ENCODE measurements at places on chromosomes 4 and X.

- H3K4me3 ChIP-seq: no peak overlapping the region
- no peaks in the 10 kb centered on the region for H3K36me3 ChIP-seq
- peak overlapping the region; percentile 64 for H3K27ac ChIP-seq
- peaks cover 7% of the 10 kb centered on the region for H3K27me3 ChIP-seq
Observed at GRCh38 chr4:5034206-5034605, 14.9 kb upstream of the CYTL1 start.

- no peaks in the 10 kb centered on the region for H3K27me3 ChIP-seq
- H3K4me3 ChIP-seq: no peak overlapping the region
- H3K36me3 ChIP-seq: no peaks in the 10 kb centered on the region
Observed at GRCh38 chrX:10356979-10357378, 200.2 kb downstream of the CLCN4 start.

DNA sequence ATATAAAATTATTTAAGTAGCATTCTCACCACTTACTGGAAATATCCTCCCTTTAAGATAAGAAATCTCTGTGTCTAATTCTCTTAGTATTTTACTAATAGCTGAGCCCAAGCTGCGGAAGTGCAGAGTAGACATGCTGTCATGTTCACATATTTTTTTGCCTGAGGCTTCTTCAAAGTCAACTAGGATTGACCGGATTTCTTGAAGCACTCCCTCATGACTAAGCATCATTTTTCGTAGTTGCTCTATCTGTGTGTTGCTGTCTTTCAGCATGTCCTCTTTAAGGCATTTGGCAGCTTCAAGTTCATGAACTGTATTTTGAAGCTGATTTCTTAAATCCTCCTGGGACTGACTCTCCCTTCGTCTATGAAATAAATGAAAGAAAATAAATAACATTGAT, 36.9 kb downstream of the CCDC158 start:
- H3K4me3 ChIP-seq: no peak overlapping the region
- no peak overlapping the region for H3K27ac ChIP-seq
- no peaks in the 10 kb centered on the region for H3K27me3 ChIP-seq
- no peaks in the 10 kb centered on the region for H3K36me3 ChIP-seq
- DNase-seq: no peak
- peaks cover 13% of the 10 kb centered on the region for H3K4me1 ChIP-seq

- DNase-seq: no peak
- no peak overlapping the region for H3K4me3 ChIP-seq
- H3K4me1 ChIP-seq: no peaks in the 10 kb centered on the region
Observed at GRCh38 chr4:1074077-1074476, 39.3 kb downstream of the RNF212 start.

GRCh38 chr4:114875630-114876029, 237.8 kb downstream of the NDST4 start:
- H3K4me1 ChIP-seq: no peaks in the 10 kb centered on the region
- no peak overlapping the region for H3K27ac ChIP-seq
- no peak for DNase-seq
- H3K4me3 ChIP-seq: no peak overlapping the region
- H3K36me3 ChIP-seq: no peaks in the 10 kb centered on the region

DNA sequence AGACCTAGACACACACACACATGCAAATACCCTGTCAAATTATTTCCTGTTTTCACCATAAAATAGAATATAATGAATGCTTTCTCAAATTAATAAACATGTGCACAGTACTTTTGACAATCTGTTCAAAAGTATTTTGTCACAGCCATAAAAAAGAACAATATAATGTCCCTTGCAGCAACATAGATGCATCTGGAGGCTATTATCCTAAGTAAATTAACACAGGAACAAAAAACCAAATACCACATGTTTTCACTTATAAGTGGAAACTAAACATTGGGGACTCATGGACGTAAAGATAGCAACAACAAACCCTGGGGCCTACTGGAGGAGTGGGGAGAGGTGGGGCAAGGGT, 15.5 kb downstream of the RAB40A start:
- peak overlapping the region; percentile 29 for H3K27ac ChIP-seq
- H3K36me3 ChIP-seq: no peaks in the 10 kb centered on the region
- H3K4me1 ChIP-seq: peaks cover 12% of the 10 kb centered on the region
- no peak for DNase-seq
- no peak overlapping the region for H3K4me3 ChIP-seq

DNA sequence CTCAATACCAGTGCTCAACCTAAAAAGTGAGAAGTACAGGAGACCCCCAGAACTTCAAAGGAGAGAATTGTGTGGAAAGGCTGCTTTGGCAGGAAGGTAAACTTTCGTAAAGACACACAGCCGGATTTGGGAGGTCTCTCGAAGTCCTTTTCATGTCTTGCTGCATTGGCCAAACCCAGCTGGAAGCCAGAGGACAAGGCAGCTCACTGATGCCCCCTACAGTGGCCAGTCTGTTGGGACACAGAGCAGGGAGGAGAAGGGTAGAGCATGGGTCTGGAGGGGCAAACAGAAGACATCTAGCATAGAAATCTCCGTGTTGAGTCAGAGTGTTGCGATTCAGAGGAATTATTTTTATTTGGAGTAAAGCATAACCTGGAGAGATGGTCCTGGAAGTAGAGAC, 198.9 kb downstream of the ANK2 start:
- no peaks in the 10 kb centered on the region for H3K27me3 ChIP-seq
- H3K27ac ChIP-seq: no peak overlapping the region
- DNase-seq: no peak
- no peaks in the 10 kb centered on the region for H3K36me3 ChIP-seq
- H3K4me1 ChIP-seq: no peaks in the 10 kb centered on the region

- no peaks in the 10 kb centered on the region for H3K36me3 ChIP-seq
- H3K4me1 ChIP-seq: no peaks in the 10 kb centered on the region
- no peak overlapping the region for H3K27ac ChIP-seq
- no peak for DNase-seq
- no peak overlapping the region for H3K4me3 ChIP-seq
Observed at GRCh38 chr4:61959087-61959486, 759.0 kb downstream of the ADGRL3 start.

GRCh38 chr4:1489639-1489995, 83.4 kb upstream of the NKX1-1 start:
- H3K36me3 ChIP-seq: no peaks in the 10 kb centered on the region
- no peak for DNase-seq
- no peak overlapping the region for H3K4me3 ChIP-seq

DNA sequence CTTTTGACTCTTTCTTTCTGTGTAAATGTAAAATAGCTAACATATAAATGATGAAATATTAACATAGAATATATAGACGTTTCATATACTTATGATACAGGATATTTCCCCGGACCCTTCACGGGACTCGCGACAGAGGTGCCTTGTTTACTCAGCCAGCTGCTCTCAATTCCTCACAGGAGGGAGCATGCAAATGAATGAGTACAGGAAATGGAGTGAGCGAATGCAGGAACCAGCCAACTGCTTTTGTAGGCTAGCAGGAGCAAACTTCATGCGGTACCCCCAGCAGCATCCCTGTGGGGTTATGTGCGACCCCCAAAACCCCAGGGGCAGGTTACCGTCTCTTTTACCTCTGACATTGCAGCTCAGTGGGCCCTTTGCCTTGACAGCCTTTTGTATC, 110.3 kb upstream of the PDHA2 start:
- no peaks in the 10 kb centered on the region for H3K36me3 ChIP-seq
- H3K27ac ChIP-seq: no peak overlapping the region

DNA sequence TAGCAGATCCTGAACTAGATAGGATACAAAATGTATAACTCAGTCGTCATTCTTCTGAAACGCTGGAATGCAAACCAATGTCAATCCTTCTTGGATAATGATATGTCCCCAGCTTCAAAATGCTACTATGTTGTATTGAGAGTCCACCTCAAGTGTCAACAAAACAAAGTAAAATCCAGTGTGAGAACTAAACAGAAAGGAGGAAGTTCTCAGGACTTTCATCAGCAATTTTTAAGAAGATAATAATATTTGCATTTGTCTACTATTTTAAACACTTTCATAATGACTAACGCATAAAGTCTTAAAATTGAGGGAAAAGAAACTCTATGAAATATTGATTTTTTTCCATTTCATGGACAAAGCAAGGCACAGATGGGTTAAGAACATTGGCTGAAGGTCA, 36.3 kb downstream of the SOD3 start:
- no peaks in the 10 kb centered on the region for H3K4me1 ChIP-seq
- no peak overlapping the region for H3K27ac ChIP-seq
- H3K27me3 ChIP-seq: no peaks in the 10 kb centered on the region
- no peak for DNase-seq
- no peaks in the 10 kb centered on the region for H3K36me3 ChIP-seq
- H3K4me3 ChIP-seq: no peak overlapping the region

DNA sequence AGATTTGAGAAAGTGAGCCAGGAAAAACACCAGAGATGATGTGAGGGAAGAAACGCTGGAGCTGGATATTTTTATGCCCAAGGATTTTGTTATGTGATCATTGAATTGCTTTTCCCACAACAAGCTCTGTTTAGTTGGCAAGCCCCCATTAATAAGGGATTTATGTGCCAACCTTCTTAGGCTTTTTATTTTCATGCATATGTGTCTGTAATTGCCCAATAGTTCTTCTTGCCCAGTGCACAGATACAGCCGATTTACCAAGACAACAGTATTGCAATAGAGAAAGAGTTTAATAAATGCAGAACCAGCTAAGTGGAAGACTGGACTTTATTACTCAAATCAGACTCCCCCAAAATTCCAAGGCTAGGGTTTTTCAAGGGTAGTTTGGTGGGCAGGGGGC, 57.7 kb downstream of the TRIM2 start:
- no peak for DNase-seq
- H3K4me1 ChIP-seq: peaks cover 7% of the 10 kb centered on the region
- H3K27me3 ChIP-seq: no peaks in the 10 kb centered on the region
- no peak overlapping the region for H3K27ac ChIP-seq
- H3K4me3 ChIP-seq: no peak overlapping the region

DNA sequence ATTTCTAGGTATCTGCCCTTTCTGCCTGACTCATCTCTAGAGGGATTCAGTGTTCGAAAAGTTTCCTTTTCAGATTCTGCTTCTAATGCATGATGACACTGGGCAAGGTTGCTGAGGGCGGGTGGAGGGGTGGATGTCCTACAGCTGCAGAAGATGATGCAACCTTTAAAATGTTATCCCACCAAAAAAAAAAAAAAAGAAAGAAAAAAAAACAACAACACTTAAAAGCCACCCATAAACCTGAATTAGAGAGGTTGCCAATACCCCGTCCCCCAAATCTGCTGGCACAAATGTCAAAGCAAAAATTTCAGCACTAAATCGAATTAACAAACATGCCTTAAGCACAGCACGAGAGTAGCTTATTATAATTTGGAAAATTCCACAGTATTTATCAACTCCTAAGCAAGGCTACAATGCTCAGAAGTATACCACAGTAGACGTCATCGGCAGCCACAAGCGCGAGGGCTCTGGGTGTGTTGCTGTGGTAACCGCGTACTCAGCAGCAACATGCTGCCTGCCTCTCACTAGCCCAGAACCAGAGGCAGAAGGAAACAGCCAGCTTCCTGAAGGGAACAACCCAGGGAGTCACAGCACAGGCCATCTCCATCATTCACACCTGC, 167.5 kb upstream of the MAP3K15 start:
- H3K4me3 ChIP-seq: no peak overlapping the region
- peak overlapping the region; percentile 67 for H3K27ac ChIP-seq
- peaks cover 6% of the 10 kb centered on the region for H3K4me1 ChIP-seq
- DNase-seq: peak; percentile 53
- H3K36me3 ChIP-seq: no peaks in the 10 kb centered on the region

DNA sequence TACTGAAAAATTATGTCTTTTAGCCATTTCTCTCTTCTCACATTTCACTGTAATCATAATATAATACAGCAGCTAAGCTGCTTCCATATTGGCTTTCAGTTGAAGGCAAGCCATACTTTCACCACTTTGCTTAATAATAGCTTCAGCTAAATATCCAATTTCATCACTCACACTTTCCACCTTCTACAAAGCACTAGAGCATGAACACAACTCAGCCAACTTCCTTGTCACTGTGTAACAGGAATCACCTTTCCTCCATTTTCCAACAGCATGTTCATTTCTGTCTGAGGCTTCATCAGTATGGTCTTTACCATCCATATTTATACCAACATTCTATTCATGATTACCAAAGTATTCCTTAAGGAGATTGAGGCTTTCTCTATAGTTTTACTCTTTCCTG, 219.8 kb upstream of the CTSO start:
- H3K27ac ChIP-seq: no peak overlapping the region
- no peaks in the 10 kb centered on the region for H3K27me3 ChIP-seq
- H3K4me1 ChIP-seq: no peaks in the 10 kb centered on the region
- no peaks in the 10 kb centered on the region for H3K36me3 ChIP-seq

DNA sequence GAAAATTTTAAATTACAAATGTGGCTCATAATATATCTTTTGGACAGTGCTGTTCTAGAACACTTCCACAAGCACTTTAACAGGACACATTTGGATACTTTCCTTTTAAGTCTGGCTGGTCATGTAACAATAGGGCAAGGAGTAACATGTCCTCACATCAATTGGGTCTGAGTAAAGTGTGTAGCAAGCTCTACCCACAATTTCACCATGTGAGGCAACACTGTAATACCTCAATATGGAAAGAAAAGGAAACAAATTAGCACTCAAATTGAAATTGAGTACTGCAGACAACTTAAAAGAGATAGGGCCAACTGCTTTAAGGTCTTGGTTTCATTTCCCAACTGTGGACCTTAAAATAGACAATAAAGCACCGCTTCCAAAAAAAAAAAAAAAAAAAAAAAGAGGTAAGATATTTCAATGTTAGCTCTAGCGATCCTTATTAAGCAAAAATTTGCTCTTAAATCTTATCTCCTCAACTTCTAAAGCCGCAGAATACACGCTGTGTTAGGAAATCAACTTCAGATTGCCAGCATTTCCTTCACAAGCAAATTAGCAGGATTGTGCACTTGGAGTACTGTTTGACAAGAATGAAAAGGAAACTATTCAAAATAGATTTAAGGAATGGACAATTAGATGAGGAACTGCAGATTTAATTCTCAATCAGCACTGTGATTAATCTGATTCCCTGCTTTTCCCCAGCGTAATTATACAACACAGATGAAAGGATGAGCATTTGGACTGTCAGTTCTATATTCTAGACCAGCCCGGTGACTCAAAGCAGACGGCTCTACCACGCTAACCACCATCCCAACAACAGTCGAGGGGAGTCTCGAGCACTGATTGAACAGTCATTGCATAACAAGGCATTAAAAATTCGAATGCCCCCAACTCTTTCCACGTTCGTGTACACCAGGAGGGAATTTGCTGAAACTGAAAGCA, 1.6 kb downstream of the CASK start:
- DNase-seq: no peak
- H3K4me3 ChIP-seq: peak overlapping the region; percentile 29
- H3K36me3 ChIP-seq: no peaks in the 10 kb centered on the region
- H3K27ac ChIP-seq: peak overlapping the region; percentile 87

DNA sequence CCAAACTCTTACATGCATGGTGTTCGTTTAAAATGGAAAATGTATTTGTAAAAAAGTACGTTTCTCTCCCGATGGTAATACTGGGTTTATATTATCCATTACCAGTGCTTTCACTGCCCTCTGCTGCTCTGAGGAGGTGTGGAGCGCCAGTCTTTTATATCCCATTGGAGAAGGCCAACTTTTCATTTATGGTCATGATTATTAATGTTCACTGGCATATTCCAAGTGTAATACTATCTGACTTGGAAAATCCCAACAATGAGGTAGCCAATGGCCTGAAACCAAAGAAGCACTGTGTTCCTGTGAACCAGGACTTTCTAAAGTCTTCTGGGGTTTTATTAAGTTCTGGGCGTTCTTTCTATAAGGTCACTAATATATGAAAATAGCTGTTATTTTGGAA, 80.7 kb downstream of the SYNPO2 start:
- peak overlapping the region; percentile 8 for H3K4me3 ChIP-seq
- H3K36me3 ChIP-seq: no peaks in the 10 kb centered on the region
- H3K27me3 ChIP-seq: no peaks in the 10 kb centered on the region
- H3K4me1 ChIP-seq: peaks cover 14% of the 10 kb centered on the region
- H3K27ac ChIP-seq: peak overlapping the region; percentile 62
